NCI-H1417 treated with DMSO at 0.1 percent for 48 hours (cell line): ENCODE measurements at places on chromosomes 16 and 17.

GRCh38 chr16:51035711-51036110, 115.4 kb downstream of the SALL1 start:
- DNase-seq: no peak

DNA sequence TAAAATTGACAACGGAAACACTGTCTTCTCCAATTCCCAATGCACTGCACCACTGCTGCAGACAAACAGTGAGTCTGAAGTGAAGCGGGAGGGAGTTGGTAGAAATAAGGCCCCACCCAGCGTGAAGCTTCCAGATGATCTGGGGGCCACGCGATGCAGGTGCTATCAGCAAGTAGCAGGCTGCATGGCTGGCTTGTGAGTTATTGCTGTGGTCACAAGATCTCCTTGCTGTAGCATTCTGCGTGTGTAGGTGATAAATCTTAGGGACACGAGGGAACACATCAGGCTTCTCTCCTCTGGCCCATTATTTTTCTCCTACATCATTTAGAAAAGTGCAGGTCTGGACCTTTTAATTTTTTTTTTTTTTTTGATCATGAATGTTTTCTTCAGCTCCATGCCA, 407.6 kb downstream of the TMEM114 start:
- no peak for DNase-seq

- DNase-seq: no peak
Measured at GRCh38 chr16:70390774-70391173, 44.1 kb downstream of the DDX19A start.

- no peak for DNase-seq
Measured at GRCh38 chr16:78538919-78539318, 439.5 kb downstream of the WWOX start.

DNA sequence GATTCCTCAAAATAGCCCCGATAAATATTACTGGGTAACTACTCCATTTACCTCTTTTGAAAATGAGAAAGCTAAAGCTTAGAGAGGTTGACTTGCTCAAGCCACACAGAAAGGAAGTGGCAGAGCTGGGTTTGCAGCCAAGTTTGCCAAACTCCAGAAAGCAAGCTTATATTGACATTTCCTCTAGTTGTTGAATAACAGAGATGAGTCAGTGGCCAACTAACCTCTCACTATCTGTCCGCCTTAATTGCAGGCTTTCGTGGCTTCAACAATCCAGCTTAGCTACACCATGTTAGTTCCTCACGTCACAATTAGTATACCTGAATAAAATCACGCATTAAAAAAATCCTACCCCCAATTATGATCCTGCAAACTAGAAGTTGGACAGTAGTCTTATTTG, 151.7 kb downstream of the CNTNAP4 start:
- no peak for DNase-seq

DNA sequence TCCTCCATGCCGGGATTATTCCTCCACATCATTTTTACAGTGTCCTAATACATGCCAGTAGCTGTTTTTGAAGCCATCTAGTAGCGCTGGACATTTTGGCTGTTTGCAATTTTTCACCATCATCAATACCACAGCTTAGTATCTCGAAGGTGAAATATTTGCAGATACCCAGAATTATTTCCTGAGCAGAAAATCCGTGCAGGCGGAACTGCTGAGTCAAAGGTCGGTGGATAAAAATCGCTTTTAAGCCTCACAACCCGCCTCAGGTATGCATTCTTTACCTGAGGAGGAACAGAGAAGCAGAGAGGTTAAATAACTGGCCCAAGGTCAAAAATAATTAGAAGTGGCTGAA, 584 bp upstream of the TNRC6A start:
- no peak for DNase-seq

DNA sequence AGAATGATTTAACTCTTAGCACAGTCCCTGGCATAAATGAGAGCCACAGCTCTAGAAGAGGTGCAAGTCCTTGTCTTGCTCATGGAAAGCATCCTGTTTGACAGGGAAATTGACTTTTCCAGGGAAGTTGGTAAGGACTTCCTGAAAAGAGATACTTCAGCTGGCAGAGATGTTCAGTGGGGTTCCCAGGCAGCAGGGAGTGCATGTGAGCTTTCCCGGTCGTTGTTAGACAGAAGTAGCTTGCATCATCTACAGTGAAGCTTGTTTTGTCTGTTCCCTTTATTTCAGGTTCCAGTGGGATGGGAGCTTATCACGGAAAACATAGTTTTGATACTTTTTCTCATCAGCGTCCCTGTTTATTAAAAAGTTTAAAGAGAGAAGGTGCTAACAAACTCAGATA, 22.9 kb downstream of the ALDH3A2 start:
- DNase-seq: no peak

DNA sequence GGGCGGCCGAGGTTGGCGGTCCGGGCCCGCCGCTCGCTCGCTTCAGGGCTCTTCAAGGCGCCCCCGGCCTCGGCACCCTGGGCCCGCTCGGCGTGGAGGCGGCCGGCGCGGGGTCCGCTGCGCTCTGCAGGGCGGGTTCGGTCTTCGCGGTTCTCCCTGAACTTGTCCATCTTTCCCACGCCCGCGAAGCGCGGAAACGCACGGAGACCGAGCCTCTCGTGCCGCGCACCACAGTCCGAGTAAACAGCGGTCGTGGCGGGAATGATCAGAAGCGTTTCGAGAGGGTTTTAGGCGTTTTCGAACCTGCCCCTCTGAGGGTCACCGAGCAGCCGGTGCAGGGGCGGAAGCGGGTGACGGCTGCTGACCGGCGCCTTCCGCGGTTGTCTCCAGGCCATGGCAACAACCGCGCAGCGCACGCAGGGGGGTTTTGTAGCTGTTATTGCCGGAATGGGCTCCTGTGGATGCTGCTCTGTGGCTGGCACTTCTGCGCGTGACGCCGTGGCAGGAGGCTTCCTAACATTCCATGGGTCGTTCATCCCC, 414 bp downstream of the NARF start:
- DNase-seq: no peak

DNA sequence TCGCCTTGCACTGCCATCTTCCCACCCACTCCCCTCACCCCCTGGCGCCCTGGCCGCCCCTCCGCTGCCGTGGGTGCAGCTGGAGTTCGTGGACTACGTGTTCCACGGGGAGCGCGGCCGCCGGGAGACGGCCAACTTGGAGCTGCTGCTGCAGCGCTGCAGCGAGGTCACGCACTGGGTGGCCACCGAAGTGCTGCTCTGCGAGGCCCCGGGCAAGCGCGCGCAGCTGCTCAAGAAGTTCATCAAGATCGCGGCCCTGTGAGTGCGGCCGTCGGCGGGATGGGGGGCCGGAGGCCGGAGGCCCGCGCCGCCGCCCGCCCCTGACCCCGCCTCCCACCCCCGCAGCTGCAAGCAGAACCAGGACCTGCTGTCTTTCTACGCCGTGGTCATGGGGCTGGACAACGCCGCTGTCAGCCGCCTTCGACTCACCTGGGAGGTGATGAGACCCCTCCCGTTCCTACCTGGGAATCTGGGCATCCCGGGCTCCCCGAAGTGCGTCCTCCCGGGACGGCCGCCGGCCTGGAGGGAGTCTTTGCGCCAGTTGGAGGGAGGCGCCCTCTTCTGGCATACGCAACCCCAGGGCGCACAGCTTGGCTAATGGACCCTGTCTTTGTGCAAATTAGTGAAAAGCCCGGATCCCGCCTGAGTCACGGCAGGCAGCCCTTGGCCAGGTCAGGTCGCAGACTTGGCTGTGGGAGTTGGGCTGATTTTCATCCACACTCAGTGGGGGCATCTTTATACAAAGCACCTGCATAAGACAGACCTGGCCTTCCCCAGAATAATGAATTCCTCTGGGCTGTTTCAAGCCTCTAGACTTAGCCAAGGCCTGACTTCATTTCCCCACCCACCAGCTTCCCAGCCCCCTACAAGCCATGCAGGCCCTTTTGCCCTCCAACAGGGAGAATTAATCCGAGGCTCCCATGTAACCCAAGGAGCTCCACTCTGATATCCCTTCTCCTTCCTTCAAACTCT, 14.3 kb downstream of the RAPGEFL1 start:
- DNase-seq: no peak

DNA sequence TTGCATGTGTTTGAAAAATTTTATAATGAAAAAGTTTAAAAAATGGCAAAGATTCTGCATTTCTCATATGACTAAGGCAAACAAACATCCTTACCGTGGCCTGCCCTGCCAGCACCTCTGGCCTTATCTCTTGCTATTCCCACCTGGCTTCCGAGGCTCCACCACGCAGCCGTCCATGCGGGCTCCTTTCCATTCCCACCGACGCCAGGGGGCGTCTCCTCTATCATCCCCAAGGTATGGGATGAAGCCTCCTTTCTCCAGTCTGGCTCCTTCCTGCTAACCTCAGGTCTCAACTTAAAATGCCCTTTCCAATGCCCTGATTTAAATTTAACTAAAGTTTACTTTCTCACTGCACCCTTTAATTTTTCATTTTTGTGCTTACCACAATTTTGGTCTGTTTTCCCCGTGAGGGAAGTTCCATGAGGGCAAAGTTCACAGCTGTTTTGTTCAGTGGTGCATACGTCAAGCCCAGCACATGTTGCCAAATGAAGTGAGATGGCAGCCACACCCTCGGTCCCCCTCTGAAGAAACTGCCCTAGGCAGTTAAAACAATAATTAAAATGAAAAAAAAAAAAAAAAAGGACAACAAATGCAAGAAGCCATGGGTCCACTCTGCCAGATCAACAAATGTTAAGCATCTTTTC, 13.3 kb upstream of the SDK2 start:
- DNase-seq: no peak

DNA sequence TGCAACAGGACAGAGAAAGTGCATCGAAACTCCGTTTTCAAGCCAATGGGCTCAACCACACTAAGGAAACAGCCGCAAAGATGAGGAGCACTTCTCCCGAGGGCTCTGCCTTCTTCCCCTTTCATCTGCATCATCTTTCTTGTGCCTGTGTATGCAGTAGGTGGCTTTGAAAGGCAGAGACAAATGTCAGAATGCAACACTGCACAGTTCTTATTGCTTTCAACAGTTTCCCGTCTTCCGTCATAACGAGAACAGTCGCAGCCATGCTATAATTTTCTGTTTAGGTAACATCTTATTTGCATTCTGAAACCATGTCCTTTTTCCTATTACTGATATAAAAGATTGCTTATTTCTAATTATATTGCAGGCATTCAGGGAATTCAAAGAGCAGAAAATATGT, 205.2 kb downstream of the SLC39A11 start:
- no peak for DNase-seq

GRCh38 chr17:72952220-72952619, 140.3 kb downstream of the SLC39A11 start:
- DNase-seq: no peak

DNA sequence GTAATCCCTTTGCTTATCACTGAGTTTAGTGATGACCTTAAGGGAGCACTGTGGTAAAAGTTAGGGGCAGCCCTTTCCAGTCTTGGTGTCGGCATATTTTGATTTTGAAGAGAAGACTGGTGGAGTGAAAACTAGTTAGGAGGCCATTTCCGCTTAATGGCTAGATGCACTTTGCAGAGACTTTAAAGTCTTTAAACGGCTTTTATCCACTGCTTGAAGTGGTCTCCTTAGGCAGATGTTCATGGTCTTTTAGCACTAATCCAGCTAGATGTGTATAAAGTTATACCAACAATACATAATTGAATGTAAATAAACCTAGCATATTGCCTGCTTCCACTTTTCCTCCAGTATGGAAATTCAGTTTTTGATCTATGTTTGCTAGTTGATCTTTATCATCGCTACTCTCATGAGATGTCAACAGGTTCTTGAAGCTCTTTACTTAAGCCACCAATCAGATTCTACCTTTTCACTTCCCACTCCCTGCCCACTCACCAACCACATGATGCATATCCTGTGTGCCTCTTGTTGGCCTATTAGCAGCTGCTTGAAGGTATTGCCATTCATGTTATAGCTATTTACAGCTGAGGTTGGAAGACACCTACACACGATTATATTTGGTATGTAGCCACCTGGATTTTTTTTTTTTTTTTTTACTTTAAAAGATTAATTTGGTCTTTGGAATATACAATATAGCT, 132.0 kb downstream of the NLK start:
- DNase-seq: no peak

- DNase-seq: no peak
Measured at GRCh38 chr17:68346448-68346847, 55.2 kb downstream of the ARSG start.

DNA sequence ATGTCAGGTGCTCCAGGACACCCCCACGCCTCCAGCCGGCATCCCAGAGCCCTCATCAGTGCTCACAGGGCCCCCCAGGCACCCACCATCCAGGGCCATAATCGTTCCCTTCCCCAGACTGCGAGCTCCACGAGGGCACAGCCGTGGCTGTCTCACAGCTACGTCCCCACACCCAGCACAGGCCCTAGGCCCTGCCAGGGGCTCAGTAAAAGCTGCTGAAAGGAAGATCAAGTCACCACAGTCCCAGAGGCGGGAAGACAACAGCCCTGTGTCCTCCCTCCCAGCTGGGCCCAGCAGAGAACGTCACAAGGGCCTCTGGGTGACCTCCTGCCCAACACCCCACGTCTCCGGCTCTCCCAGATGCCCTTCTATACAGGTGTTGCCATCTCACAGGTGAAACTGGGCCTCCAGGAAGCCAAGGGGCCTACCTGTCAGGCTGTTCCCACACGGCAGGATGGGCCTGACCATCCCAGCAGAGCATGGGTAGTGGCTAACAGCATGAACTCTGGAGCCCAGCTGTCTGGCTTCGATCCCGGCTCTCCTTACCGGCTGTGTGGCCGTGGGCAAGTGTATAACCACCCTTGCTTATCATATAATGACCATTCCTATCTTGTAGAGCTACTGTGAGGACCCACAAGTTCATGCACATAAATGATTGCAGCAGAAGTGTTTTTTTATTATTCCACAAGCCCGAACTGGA, 17.9 kb downstream of the ARL2BP start:
- no peak for DNase-seq

GRCh38 chr17:56754523-56755208, 79.1 kb downstream of the C17orf67 start:
- DNase-seq: no peak

GRCh38 chr17:32795339-32795979, 81.5 kb downstream of the MYO1D start:
- DNase-seq: no peak

DNA sequence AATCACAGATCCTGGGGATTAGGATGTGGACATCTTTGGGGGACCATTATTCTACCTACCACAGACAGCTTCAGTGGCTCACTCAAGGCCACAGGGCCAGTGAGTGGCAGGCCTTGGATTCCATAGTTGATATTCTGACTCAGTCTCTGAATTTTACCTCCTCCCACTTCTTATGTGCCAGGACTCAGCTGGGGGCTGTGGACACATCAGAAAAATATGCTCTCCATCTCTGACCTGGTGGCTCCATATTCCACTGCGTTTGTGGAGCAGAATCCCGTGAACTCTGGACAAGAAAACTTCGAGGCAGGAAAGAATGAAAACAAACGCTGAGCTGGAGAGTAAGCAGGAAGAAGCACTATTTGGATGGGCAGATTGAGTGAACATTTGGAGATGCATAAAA, 301.8 kb upstream of the MAF start:
- DNase-seq: no peak
